ENCODE measurements at places on chromosomes 3 and 15.

DNA sequence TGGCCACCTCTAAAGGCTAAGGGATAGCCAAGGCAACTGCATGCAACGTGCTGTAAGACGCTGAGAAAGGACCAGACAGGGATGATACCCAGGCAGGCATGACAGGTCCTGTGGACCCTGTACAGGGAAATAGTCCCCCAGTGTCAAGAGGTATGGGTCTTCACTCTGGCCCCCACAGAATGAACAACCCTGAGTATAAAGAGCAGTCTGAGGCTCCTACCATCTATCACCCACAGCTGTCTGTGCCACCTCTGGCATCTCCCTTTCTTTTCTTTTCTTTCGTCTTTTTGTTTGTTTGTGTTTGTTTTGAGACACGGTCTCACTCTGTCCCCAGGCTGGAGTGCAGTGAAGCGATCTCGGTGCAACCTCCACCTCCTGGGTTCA lies 18.7 kb downstream of the SLC25A20 start:
- DNase-seq: no peak

DNA sequence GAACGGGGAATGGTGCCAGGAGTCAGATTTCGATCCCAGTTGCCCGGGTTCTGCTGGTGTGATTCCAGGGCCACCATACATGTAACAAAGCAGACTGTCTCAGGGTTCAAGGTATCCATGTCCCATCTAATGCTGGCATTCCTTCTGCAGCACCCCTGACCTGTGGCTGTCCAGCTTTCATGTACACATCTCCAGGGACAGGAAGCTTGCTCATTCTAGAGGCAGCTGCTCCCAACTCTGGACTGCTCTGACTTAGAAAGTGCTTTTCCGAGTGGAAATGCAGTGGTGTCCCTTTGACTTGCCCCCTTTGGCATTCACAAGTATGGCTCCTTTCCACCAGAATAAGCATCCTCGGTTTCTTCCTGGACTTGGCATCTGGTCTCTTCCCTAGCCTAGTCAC lies 30.9 kb downstream of the PML start:
- no peak for DNase-seq

DNA sequence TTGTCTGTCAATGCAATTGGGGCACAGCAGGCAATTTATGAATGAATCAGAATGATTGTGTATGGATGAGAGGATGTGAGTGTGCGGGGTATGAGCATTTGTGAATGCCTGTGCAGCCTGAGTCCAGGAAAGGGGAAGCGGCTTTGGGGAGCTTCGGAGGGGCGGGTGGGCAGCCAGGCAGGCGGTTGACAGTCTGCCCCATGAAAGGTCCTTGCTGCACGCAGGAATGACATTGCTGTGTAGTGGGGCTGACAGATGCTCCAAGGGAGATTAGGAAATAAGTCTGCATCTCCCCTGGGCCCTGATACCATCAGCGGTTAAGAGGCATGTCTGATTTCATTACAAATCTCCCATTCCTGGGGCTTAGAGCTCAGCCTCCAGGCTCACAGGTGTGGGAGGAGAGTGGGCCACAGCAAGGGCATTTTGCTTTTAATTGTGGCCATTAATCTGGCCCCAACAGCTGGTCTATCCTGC lies 26.4 kb upstream of the TSPAN3 start:
- peak; percentile 29 for DNase-seq

GRCh38 chr3:77065750-77066149 lies 25.9 kb downstream of the ROBO2 start:
- DNase-seq: no peak

- no peak for DNase-seq
These were observed 2.2 kb downstream of the C15orf62 start for GRCh38 chr15:40772014-40772413.

DNA sequence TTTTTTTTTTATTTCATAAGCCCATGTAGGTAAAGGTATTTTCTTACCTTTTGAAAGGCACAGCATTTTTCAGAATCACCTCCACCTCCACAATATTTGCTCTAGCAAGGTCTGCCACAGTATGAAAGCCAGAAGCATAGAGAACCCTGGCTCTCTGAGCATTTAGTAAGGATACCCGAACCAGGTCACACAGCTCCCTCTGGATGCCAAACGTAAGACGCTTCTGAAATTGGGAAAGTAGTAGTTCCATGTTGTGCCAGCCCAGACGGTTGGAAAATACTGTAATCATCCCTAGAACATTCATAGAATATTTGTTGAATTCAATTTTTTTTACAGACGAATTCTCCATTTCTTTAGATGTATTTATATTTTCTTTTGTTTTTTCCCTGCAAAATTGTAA lies 52.4 kb downstream of the POLQ start:
- no peak for DNase-seq

GRCh38 chr15:81625896-81626295 lies 251.9 kb upstream of the TMC3 start:
- DNase-seq: no peak

DNA sequence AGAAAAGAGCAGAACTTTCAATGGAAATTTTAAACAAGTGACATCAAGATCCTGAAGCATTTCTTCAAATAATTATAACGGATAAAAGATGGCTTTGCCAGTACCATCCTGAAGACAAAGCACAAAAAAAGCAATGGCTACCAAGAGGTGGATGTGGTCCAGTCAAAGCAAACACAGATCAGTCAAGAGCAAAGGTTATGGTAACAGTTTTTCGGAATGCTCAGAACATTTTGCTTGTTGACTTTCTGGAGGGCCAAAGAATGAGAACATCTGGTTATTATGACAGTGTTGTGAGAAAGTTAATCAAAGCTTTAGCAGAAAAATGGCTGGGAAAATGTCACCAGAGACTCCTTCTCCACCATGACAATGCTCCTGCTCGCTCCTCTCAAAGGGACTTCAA lies 31.5 kb downstream of the FEM1B start:
- no peak for DNase-seq

DNA sequence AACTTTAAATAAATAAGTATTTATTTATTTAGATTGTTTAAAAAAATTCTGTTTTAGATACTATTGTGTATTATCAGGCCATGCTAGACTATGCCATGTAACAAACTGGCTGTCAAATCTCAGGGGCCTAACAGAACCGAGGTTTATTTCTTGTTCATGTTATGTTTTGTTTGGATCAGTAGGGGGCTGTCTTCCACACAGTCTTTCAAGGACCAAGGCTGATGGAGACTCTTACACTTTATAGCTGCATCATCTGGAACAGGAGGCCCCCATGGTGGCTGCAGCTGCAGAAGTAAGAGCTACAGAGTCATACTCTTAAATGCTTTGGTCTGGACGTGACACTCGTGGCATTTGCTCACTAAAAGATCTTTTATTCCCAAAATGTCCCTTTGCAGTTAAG lies 33.0 kb upstream of the ARL14 start:
- DNase-seq: no peak
